ENCODE measurements at places on chromosomes 2 and 18.

DNA sequence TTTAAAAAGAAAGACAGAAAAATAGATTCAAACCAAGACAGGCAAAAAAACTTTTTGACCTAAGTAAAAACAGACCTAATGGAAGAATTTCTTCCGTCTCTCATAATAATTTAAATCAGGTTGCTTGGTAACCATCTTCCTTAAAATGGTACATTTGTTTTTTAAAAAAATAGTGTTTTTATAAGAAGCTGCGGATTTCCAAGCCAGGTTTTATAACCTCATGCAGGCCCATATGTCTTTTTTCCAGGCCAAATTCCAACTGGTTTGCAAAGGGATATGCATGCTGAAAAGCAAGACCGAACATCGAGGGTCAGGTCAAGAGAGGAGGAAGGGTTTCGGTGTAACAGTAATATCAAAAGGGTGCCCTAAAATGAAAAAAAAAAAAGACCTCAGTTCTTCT is 172.9 kb downstream of the MAIP1 start:
- no peak for DNase-seq

DNA sequence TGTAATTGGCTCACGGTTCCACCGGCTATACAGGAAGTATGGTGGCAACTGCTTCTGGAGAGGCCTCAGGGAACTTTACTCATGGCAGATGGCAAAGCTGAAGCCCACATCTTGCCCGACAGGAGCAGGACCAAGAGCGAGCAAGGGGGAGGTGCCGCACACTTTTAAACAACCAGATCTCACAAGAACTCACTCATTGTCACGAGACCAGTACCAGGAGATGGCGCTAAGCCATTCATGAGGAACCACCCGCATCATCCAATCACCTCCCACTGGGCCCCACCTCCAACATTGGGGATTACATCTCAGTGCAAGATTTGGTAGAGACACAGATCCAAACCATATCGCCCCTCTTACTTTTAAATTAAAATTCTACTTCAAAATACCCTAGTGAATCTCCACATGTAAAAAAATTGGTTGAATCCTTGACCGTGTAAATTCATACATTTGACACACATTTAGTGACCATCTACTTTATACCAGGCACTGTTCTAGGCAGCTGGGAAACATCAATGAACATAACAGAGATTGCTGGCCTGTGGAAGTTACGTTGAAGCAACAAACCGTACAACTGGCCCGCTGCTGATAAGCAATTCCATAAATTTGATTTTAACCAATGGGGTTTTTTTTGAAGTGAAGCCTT is 87.6 kb downstream of the ALPK2 start:
- no peak for DNase-seq

GRCh38 chr2:239512054-239512453 is 111.2 kb upstream of the HDAC4 start:
- no peak for DNase-seq

DNA sequence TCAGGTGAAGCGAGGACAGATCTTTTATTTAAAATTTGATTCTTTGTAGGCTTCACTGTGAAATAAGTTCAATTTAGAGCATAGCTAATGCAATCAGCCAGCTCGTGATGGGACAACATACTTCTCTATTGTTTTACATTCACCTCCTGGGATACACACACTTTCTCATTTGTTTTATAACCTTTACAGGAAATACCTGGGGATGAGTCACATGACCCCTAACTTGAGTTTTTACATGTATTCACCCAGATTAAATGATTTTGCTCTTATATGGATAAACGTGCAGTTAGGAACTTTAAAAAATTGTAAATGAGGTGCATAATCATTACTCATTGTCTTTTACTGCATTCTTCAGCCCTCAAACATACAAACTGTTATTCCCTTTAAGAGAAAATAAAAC is 152.1 kb downstream of the NEDD4L start:
- DNase-seq: no peak

DNA sequence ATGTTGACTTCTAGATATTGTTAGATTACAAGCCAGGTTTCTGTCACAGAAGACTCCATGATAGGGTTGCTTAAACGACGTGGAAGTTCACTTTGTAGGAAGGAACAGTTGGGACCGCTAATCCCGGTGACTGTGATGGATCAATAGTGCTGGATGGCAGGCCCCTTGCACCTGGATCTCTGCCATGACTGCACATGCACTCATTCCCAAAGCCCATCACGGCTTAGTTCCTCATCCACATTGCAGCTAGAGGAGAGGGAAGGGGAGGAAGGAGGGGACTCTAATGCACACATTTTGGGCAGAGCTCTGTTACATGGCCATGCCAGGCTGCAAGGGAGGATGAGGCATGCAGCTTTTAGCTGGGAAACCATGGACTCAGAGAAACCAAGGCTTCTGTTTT is 773.7 kb upstream of the RAB6C start:
- DNase-seq: no peak

- DNase-seq: no peak
Observed at GRCh38 chr2:221447310-221447709, 124.8 kb downstream of the EPHA4 start.

DNA sequence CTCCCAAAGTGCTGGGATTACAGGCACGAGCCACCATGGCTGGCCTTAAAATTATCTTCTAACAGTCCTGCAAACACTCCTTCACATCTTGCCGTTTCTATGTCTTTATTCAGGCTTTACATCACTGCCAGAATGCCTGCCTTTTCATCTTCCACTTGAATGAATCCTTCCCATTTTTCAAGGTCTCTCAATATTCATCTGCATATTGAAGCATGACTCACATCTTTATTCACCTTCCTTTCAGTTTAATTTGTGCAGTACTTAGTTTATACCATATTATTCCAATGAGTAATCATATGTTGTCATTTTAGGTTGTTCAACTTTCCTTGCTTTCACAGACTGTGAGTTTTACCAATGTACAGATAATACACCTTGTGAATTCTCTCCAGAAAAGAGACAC is 510.1 kb upstream of the PIK3C3 start:
- DNase-seq: no peak

DNA sequence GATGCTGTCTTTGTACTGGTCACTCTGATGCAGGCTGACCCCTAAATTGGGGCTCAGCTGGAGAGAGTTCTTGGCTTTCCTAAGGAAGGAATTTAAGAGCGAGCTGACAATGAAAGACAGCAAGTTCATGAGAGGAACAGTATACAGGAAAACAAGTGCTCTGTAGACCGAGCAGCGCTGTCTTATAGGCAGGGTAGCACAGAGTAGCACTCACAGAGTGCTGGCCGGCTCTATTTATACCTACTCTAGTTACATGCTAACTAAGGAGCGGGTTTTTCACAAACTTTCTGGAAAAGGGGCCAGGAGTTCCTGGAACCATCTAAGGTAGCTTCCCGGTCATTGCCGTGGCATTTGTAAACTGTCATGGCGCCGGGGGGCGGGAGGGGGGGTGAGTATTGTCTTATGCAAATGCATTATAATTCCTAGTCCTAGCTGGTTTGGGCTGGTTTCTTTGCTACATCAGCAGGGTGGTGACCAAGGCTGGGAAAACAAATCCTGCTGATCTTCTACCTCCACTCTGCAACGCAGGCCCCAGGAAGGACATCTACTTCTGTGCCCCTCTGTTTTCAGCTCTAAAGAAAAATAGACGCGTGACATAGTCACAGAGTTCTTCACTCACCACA is 31.6 kb upstream of the MAP3K20 start:
- DNase-seq: no peak

DNA sequence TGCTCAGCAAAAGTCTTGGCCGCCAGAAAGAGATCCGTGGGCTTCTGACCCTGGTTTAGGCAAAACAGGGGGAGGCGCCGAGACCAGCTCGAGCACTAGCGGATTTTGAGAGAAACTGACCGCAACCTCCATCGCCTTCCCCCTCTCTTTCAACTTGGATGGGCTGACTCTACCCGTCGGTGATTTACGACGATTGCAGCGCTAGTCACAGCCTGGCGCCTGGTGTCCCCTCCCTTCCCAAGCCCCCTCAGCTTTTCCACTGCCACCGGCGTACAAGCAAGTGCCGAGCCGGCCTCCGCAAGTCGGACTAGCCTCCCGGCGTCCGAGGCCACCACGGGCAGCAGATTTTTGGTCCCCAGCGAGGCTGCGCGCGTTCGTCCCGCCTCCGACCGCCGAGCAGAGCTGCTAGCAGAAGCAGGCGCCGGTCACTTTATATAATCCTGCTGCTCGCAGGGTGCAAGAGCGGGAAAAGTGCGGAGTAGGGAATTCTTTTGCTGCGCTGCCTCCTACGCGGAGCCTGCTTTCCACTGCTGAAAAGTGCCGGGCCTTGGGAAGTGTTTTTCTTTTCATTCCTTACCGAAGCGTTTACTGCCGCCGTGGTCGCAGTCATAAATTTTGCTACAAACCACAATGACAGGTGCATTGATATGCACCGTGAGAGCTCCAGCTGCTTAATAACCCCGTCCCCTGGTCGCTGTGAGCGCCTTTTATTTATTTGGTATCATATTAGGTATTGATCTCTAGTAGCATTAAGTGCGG is 7.7 kb downstream of the HOXD3 start:
- DNase-seq: no peak

DNA sequence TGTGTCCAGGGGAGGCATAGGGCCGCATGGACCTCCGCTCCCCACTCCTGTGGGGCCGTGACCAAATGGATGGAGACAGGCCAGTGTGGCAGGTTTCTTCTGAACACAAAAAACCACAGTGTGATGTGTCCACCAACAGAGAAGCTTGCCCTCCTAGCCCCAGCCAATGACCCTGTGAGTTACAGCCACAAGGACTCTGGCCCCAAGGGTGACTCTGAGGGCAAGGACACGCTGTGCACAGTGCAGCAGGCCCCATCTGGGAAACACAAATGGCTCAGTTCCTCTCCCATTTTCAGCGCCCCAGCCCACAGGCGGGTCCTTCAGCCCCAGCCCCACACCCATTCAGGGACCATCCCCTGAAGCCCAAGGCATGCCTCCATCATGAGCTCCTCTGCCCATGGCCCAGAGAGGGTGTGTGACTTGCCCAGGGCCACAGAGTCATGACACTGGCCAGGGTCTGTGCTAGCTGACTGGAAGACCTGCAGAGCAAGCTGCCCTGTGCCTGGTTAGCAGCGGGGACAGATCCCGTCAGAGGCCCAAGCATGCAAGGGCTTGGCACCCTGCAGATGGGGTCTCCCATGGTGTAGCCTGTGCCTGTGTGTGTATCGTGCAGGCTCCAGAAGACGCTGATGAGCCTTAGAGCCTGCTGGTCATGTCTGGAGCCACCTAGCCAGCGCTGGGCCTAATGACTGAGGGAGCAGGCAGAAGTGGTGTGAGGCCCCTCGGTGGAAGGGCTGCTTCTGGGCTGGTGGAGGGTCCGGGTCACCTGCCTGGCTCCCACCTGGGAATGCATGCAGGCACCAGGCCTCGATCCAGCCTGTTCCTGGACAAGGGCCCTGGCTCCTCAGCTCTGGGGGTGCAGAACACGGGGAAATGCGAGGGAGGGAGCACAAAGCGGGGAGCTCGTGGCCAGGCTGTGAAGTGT is 47.7 kb downstream of the HS6ST1 start:
- no peak for DNase-seq

GRCh38 chr2:86541334-86541733 is 21.9 kb downstream of the CHMP3 start:
- DNase-seq: no peak

- no peak for DNase-seq
Observed at GRCh38 chr2:237661799-237662328, 34.5 kb downstream of the LRRFIP1 start.

DNA sequence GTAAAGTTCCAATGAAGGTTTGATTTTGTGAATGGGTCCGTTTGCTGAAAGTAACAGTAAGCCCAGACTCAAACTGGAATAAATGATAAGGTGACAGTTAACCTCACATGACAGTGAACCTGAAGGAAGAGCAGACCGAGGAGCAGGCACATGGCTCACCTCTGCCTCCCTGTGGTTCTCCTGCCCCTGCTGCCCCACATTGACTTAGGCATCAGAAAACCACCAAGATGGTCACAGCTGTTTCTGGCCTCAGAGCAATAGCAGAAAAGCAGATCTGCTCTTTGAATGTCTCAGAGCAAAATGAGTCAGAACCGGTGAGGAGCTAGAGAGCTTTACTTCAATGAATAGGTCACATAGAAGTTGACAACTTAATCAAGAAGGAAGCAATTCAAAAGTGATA is 487.6 kb downstream of the METTL4 start:
- no peak for DNase-seq

DNA sequence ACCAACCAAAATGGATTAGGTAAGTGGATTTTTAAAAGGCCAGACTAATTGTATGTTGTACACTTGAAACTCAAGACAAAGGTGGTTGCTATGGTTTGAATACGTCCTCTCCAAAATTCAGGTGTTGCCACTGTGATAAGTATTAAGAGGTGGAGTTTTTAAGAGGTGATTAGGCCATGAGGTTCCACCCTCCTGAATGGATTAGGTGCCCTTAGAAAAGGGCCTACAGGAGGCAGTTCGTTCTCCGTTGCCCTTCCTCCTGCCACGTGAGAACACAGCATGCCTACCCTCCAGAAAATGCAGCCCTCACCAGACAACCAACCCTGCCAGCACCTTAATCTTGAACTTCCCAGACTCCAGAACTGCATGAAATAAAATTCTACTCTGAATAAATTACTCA is 51.2 kb downstream of the CHMP3 start:
- DNase-seq: no peak

DNA sequence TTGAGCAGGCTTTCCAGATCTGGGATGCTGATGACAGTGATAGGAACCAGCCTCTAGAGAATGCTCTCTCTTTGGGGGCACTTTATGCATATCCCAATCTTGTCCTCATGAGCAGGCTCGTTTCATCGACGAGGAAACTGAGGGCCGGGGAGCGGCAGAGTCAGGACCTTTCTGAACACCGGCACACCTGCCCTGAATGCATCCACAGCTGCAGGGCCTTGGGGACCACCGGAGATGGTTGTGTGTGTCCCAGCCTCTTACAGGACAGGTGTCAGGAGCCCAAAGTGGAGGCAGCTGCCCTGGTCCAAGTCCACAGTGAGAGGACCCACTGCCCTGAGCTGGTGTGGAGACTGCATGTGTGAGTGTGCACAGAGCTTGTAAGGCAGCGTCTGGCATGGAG is 47.6 kb upstream of the FAHD2A start:
- DNase-seq: no peak

DNA sequence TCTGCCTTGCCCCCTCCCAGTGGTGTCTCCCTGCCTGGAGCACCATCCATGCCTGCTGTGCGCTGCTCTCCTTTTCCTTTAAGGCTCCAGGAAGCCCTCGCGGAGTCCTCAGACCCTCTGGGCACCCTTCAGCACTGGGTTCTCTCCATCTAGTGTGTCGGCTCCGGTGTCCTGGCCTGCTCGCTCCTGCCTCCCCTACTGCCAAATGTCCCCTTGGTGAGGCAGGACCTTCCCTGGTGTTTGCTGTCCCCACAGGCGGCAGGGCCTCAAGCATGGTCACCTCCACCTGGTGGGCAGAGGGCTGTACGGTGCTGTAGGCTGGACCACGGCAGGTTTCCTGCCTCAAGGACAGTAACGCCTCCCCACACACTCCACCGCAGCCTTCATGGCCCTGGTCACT is 90.2 kb downstream of the DGKD start:
- DNase-seq: no peak

All from GM13977 (cell line).